ENCODE measurements at places on chromosomes 11 and 22.

- DNase-seq: no peak
These were observed 471.9 kb upstream of the KIRREL3 start for GRCh38 chr11:127472505-127472904.

GRCh38 chr11:26742966-26743365 is 21.1 kb upstream of the SLC5A12 start:
- no peak for DNase-seq

GRCh38 chr22:27262361-27262760 is 539.2 kb downstream of the MN1 start:
- DNase-seq: no peak

DNA sequence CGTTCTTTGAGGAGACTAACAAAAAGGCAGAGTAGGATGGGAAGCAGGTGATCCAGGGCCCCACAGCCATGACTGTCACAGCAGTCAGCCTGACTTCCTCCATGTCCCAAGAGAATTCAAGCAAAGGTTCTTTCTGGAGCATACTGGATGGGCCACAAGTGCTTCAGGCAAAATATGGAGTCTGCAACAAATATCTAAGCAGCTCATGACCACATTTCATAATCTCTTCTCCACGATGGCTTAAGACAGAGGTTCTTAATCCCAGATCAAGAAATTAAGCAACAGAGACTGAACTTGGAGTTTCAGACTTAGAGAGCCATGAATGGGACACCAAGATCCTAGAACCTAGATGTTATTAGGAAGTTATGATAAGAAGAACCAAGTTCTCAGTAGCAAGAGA is 31.6 kb downstream of the GUCY1A2 start:
- DNase-seq: no peak

DNA sequence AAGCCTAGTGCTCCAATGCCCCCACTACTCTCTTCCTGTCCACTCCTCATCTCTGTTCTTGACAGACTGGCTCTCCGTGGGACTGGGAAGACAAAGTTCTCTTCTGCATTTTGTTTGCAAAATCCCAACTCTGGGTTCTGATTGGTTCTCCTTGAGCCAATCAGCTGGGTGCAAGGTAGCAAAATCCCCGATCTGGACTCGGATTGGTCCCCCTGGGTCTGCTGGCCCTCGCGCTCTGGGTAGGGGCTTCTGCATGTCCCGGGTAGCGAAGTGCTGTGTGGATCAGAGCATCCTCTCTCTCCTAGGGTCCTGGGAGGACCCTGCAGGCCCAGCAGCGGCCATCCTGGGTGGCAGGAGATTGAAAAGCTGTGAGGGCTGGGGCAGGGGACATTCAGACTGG is 22.3 kb upstream of the A4GALT start:
- DNase-seq: no peak

DNA sequence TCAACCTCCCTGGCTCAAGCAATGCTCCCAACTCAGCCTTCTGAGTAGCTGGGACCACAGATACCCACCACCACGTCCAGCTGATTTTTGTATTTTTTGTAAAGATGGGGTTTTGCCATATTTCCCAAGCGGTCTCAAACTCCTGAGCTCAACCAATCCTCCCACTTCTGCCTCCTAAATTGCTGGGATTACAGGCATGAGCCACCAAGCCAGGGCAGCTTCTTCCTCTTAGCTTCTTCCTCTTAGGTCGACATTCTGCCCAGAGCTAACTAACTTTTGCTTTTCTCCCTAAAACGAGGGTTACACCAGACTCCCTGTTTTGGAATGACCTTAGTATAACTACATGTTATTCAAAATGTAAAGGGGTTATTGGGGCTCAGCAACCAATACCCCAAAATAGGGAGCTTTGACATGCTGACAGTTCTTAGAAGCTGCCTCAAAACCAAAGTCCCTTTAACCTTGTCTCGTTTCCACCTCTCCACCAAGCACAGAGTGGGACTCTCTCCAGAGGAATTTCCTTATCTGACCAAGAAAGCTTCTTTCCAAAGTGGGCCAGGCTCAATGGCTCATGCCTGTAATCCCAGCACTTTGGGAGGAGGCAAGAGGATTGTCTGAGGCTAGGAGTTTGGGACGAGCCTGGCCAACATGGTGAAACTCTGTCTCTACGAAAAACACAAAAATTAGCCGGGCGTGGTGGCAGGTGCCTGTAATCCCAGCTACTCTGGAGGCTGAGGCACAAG is 7.0 kb downstream of the HPS5 start:
- DNase-seq: no peak

- no peak for DNase-seq
These were observed 3.2 kb upstream of the PPP6R3 start for GRCh38 chr11:68457216-68457897.

All from activated naive CD8-positive, alpha-beta T cell treated with anti-CD3 and anti-CD28 coated beads, Interleukin-2, amount 50 U/mL, for 16 hours (primary cell).